ENCODE measurements at places on chromosomes 11 and 22. TPM values are rescaled to one million over a fixed set of nuclear protein-coding genes. Genes with fewer than 3 reads are reported as not detected.

Gene SAA2
- polyA plus RNA-seq = 9.2 TPM

Gene KRTAP5-8
- not detected for polyA plus RNA-seq

Gene IPO7
- 132 TPM for polyA plus RNA-seq

Gene DNHD1
- polyA plus RNA-seq = 3.9 TPM

Gene C11orf16
- polyA plus RNA-seq = not detected

Gene CHADL
- polyA plus RNA-seq = 0.15 TPM

Gene SEC14L2
- 2.1 TPM for polyA plus RNA-seq

Gene LRRC10B
- 2.6 TPM for polyA plus RNA-seq

Gene TNNI2
- 1.9 TPM for polyA plus RNA-seq

Gene MAP6
- 33.1 TPM for polyA plus RNA-seq

Gene CALCB
- 0.07 TPM for polyA plus RNA-seq

Gene FAT3
- polyA plus RNA-seq = 0.20 TPM

Gene OR8G5
- not detected for polyA plus RNA-seq

Gene DBX1
- not detected for polyA plus RNA-seq

Gene PANX1
- polyA plus RNA-seq = 3.3 TPM

Gene ASCL2
- 0.44 TPM for polyA plus RNA-seq

Gene CLDN5
- 0.40 TPM for polyA plus RNA-seq

Gene GTSE1
- 1.0 TPM for polyA plus RNA-seq

Gene E2F8
- not detected for polyA plus RNA-seq

Gene SCGB1A1
- not detected for polyA plus RNA-seq

Gene TSSC4
- polyA plus RNA-seq = 3.4 TPM

Gene PLEKHA7
- polyA plus RNA-seq = 1.6 TPM

Gene C11orf65
- 2.6 TPM for polyA plus RNA-seq

Gene MB
- 0.35 TPM for polyA plus RNA-seq

Gene PNPLA3
- 4.4 TPM for polyA plus RNA-seq

Gene OR6T1
- polyA plus RNA-seq = not detected

Gene ARHGEF17
- 48.2 TPM for polyA plus RNA-seq

Gene OR4C6
- polyA plus RNA-seq = not detected

Gene RAC2
- polyA plus RNA-seq = 11.0 TPM

Gene JHY
- polyA plus RNA-seq = 2.3 TPM

Gene OR52E8
- not detected for polyA plus RNA-seq

Gene CCDC89
- 0.61 TPM for polyA plus RNA-seq

Gene MS4A4A
- 21.8 TPM for polyA plus RNA-seq

Gene DDX25
- 0.88 TPM for polyA plus RNA-seq

Gene SOX10
- polyA plus RNA-seq = 3.8 TPM

Gene DLG2
- 11.1 TPM for polyA plus RNA-seq

Gene C11orf91
- polyA plus RNA-seq = 0.27 TPM

Gene CASP4
- 37.6 TPM for polyA plus RNA-seq

Gene TEX12
- polyA plus RNA-seq = 0.07 TPM

Gene P4HA3
- polyA plus RNA-seq = 0.93 TPM
